Activated naive CD8-positive, alpha-beta T cell treated with anti-CD3 and anti-CD28 coated beads for 36 hours (primary cell): ENCODE measurements at places on chromosomes 4 and X.

GRCh38 chrX:72110876-72111708, 20.6 kb downstream of the RTL5 start:
- no peak overlapping the region for H3K4me3 ChIP-seq
- H3K27ac ChIP-seq = no peak overlapping the region
- H3K36me3 ChIP-seq = no peaks in the 10 kb centered on the region
- DNase-seq = no peak
- no peaks in the 10 kb centered on the region for H3K4me1 ChIP-seq
- peaks cover 33% of the 10 kb centered on the region for H3K27me3 ChIP-seq

- DNase-seq = no peak
- H3K27me3 ChIP-seq = no peaks in the 10 kb centered on the region
- H3K27ac ChIP-seq = no peak overlapping the region
- no peak overlapping the region for H3K4me3 ChIP-seq
- peaks cover 2% of the 10 kb centered on the region for H3K4me1 ChIP-seq
These were observed 32.3 kb downstream of the PPP3CA start for GRCh38 chr4:101315041-101315440.

DNA sequence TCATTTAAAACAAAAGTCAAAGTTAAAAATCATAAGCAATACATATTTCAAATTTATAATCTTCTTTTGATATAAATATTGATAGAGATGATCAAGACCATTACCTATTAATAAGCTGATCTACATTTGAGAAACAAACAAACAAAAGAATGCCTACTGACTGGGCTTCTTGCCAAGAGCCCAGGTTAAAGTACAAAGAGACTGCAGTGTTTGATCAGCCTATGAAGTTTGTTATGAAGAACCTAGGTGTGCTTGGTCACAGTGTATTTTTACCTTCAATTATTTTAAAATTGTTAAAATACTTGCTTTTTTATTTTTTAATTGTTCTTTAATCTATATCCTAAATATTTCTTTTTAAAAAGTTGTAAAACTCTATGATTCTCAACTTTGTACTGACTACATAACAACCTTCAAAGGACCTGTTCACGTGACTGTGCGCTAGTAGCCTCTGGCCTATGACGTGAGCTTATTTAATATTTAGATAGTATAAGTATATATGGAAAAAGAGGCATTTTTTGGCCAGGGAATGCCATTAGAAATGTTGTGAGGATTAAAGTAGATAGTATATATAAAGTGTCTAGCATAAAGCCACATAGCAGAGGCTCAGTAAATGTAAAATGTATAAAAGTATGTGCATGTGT, 11.4 kb upstream of the SLC39A8 start:
- no peak overlapping the region for H3K4me3 ChIP-seq
- H3K27ac ChIP-seq = no peak overlapping the region
- H3K4me1 ChIP-seq = peaks cover 2% of the 10 kb centered on the region
- no peaks in the 10 kb centered on the region for H3K27me3 ChIP-seq
- H3K36me3 ChIP-seq = no peaks in the 10 kb centered on the region

DNA sequence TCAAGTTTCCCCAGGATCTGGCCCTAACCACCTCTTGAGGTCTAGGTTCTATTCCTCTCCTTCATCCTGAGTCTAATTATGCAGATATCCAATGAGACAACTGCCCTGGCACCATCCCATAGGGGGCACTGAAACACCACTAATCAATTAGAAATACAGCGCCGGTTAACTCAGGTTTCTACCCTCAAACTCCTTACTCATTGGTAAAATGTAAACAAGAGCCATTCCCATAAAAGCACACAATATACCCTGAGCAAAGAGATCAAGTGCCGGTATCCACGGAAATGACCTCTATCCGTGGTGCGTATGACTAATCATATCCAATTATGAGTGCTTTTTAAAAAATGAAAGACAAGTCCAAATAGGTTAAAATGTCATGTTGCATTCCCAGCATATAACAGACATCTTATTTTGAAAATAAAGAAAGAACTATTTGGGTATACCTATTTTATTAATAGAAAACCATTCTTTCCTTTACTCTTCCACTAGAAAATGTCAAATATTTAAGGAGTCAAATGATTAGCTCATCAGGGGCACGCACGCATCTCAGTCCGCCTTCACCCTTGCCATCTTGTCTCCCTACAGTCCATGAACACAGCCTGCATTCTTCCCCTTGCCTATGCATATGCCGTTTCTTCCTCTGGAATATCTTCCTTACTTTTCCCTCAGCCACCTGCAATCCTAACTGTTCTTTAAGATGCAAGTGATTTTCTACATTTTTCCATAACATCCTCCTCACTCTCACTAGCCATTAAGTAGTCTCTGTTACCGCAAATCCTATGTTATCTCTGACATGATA, 141.1 kb downstream of the MAML3 start:
- no peak overlapping the region for H3K27ac ChIP-seq
- no peaks in the 10 kb centered on the region for H3K27me3 ChIP-seq
- peaks cover 5% of the 10 kb centered on the region for H3K4me1 ChIP-seq
- H3K4me3 ChIP-seq = no peak overlapping the region
